ENCODE measurements at places on chromosomes 3 and 15.

DNA sequence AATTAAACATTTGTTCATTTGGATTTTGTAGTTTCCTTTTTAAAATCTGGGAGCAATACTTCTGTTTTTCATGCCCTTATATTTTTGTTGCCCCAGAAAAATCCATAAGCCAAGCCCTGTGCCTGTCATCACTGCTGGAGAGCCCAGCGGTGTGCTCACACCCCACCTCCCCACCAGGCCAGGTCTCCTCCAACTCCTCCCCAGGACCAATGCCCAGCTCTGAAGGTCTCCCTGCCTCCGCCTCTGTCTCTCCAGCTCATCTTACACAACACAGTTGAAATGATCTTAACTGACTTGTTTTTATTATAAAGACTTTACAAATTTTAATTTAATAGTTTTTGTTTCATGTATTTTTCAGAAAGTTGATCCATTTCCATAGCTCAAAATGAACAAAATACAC, 66.4 kb downstream of the RHCG start:
- no peak for DNase-seq

GRCh38 chr3:182226995-182227394, 515.3 kb downstream of the SOX2 start:
- no peak for DNase-seq

- DNase-seq: no peak
These were observed 6.5 kb downstream of the FOXL2 start for GRCh38 chr3:138940446-138940845.

GRCh38 chr3:181808053-181808452, 96.3 kb downstream of the SOX2 start:
- no peak for DNase-seq

GRCh38 chr3:189580190-189580589, 51.0 kb upstream of the TP63 start:
- no peak for DNase-seq

GRCh38 chr3:50333744-50334328, 5.8 kb upstream of the TUSC2 start:
- peak; percentile 60 for DNase-seq

GRCh38 chr3:187629711-187630110, 40.5 kb downstream of the SST start:
- peak; percentile 9 for DNase-seq

GRCh38 chr3:19945969-19946831, 697 bp upstream of the RAB5A start:
- DNase-seq: no peak

DNA sequence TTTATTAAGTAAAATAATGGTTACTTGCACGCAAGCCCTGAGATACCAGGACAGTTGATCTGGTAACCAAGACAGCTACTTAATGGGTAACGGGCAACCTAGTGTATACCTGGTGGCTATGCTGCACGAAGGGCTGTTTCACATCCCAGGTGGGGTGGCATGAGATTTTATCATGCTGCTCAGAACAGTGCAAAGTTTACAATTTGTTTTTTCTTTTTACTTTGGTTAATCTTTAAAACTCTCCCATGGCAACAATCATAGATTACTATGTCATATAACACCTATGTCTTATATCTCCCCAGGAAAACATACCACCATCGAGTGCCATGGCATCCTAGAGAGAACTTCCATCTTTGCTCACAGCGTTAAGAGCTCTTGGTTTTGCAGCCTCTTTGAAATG, 32.2 kb upstream of the SLC28A1 start:
- DNase-seq: no peak

DNA sequence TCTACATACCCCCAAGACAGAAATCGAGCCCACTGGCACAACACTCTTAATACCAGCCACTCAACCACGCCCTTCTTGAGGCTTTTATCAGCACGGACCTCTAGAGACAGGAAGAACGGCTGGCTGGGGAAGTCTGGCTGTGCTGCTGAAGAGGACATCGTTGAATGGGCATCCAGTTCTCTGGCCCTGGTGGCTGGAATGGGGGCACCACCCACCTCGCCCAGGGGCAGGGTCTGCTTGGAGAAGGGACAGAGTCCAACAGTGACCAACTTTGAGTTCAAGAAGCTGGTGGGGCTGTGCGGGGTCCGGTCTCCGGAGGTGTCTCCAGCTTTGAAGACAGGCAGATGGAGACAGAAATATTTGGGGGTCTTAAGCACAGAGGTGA, 77.5 kb downstream of the ATP10A start:
- no peak for DNase-seq

GRCh38 chr15:83300826-83301225, 16.4 kb upstream of the BNC1 start:
- peak; percentile 51 for DNase-seq

DNA sequence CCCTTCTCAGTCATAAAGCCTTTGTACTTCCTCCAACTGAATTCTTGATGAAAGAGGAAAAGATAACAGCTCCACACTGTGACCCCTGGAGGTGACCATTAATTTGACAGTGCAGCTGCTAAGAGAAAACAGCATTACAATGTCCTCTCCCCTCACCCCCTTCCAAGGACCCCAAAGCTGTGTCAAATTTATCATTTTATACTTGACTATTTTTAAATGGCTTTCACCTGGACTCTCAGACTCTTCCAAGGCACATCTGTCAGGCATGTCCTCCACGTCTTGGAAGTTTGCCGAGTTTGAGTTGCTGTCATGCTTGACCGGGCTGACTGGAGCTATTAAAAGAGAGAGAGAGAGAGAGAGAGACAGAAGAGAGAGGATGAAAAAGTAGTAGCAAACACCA, 236.5 kb downstream of the WDR72 start:
- DNase-seq: no peak

DNA sequence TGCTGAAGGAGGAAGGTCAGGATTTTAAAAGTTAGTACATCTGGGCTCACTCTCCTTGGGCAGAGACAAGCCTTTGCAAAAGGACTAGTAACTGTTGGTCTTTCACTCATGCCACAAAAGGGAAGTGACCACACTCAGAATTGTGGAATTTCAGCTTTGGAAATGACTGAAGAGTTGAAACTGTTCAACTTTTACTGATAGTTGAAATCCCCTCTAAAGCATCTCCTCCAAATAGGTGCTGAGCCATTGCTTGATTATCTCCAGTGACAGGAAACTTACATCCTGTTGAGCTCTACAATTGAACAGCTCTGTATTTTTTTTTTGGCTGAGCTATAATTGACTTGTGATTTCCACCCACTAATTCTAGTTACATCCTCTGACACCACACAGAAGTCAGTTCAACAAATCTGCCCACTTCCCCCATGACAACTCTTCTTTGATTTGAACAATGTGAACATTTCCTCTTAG, 254.8 kb upstream of the TPRG1 start:
- no peak for DNase-seq

DNA sequence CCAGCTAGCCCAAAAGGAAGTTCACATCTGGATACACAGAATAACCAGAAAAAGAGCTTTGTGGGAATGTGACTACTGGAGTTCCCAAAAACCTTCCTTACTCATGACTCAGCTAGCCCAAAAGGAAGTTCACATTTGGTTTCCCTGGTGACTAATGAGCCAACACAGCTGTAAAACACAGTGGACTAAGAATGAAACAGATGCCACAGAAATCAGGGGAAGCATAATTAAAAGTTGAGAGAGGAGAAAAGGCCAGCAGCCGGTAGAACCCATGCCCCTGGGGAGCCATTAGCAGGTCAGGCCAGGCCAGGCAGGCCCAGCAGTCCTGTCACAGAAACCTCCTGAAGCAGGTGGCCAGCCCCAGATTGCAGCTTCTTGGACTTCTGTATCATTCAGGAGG, 130.3 kb downstream of the GHSR start:
- peak; percentile 93 for DNase-seq

DNA sequence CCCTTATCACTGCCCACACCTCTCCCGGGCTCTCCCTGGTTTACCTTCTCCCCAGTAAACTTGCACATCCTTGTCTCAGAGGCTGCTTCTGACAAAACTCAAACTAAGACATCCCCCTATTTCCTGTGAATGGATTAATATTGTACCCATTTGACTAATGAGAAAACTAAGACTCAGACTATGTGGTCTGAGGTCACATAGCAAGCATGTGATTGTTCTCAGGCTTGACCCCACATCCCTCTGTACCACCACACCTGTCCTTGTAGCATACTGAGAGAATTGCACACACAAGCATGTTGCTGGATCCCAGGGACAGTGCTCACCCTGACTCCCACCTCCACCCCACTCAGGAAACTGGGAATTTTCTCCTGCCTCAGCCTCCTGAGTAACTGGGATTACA, 90.7 kb upstream of the HES1 start:
- DNase-seq: no peak

DNA sequence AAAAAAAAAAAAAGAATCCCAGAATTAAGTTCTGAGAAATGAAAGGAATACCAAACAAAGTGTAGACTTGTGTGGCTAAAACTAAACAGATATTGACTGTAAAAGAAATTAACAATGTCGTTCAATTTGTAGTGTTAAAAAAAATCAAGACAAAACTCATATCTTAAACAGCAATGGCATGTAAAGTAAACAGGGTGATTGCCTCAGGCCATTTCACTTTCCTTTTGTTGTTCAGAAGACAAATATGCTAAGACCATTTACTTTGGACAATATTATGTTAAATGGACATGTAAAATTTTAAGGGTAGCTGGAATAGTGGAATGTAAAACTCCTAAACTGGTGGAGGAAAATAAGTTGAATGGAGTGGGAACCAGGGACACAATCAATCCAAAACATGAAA, 139.1 kb downstream of the RTP4 start:
- DNase-seq: no peak

DNA sequence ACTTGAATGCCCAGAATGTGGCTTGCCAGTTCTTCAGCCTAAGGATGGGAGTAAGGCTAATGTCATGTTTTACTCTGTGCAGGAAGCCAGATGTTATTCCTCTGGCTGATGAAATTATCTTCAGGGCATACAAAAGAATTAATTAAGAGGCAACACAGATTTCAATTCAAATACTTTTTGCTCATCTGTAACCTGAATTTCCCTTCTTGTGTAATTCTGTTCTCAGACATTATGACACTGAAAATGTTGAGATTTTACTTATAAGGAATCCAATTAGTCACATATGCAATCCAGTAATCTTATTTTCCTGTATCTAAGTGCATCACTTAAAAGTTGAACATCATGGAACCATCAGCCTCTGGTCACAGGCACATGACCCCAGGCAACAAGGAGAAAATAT, 136.5 kb downstream of the CPNE4 start:
- DNase-seq: peak; percentile 30

GRCh38 chr3:76656531-76657070, 383.3 kb upstream of the ROBO2 start:
- no peak for DNase-seq

DNA sequence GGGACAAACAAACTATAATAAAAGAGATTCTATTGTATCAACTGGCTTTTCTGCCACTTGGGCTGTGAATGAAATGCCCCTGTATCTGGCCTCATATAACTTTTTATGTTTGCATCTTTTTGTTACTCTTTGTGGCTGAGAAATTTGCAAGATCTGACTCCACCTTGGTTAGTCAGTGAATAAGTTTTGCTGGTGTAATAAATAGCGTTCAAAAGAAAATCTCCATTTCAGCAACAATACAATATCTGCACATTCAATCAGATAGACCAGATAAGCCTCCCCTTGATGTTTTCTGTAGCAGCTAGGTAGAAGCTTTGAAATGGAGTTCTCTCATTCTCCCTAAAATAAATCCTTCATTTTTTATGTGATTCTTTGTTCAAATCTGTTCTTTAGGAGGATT, 12.0 kb downstream of the TRAT1 start:
- DNase-seq: no peak

- DNase-seq: no peak
These were observed 86.7 kb upstream of the LIMD1 start for GRCh38 chr3:45507820-45508317.

DNA sequence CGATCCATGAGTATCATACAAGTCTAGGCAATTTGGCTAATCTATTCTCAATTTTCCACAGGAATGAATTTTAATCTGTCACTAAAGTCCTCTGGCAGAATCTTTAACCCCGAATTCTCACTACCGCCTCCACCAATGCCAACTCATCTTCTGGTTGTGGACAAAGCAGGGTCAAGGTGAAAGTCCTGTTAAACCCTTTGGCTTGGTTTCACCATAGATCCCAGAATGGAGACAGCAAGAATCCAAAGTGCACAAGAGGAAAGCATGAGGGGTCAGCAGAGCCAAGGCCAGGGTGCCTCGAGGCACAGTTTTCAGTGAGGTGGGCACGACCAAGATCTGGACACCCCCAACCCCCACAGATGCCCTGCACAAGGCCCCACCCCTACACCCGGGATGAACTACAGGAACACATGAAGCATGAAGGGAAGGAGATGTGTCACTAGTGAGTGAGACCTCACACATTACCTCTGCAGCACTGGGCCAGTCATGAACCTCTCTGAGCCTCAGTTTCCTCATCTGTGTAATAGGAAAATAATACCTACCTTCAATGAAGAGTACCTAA, 466.2 kb downstream of the EPHB1 start:
- no peak for DNase-seq

DNA sequence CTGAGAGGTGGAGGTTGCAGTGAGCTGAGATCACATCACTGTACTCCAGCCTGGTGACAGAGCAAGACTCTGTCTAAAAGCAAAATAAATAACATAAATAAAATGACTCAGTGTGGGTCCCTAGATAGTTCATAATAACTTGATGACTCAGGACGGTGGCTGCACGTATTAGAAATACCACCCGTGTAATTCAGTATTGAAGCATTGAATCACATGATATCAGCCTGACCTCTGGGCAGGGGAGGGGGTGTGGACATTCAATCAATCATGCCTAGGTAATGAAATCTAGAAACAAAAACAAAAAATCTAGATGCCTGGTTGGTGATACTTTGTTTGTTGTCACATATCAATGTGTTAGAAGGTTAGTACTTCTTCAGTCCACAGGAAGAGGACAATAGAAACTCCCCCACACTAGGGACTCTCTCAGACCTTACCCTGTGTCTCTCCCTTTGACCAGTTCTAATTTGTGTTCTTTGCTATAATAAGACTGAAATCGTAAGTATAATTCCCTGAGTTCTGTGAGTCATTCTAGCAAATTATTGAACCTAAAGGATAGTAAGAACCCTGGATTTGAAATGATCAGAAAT, 177.3 kb downstream of the GAP43 start:
- peak; percentile 75 for DNase-seq

DNA sequence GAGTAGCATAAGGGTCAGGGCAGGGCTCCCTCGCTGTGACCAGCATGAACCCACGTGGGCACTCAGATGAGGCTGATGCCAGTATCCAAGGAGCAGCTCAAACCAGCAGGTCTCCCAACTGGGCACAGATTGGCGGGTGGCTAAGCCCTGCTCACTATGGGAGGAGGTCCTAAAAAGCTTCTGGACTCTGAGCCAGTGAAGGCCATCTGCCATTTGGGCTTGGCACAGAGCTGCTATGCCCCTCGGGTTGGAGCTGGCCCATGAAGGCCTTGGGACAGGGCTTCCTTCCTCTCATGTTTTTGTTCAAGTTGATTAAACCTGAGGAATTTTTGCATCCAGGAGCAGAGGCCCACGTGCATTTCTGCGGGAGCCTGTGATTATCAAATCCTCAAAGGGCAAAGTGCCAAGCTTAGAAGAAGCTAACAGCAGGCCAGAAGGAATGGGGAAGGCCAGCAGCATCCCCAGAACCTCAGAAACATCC, 4.3 kb upstream of the STRA6 start:
- DNase-seq: no peak
